ENCODE measurements at places on chromosomes 4 and X.

DNA sequence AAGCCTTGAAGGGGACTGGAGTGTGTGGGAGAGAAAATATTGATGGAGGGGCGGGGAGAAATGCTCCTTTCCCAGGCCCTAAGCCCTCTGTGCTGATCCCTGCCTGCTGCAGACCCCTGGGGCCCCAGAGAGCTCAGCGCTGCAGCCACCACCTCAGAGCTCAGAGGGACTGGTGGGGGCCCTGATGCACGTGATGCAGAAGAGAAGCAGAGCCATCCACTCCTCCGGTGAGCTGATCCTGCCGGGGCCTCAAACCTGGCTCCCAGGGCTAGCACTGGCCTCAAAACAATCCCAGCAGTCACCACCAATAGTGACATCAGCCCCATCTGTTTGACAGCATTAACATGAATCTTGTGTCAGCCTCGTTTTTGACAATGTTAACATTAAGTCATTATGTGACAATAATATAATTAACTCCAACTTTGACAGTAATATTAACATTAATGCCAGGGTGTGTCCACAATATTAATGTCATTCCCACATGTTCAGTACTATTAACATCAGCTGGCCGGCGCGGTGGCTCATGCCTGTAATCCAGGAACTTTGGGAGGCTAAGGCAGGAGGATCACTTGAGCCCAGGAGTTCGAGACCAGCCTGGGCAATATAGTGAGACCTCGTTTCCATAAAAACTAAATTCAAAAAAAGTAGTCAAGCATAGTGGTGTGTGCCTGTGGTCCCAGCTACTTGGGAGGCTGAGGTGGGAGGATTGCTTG is 5.8 kb downstream of the WAS start:
- DNase-seq: no peak

DNA sequence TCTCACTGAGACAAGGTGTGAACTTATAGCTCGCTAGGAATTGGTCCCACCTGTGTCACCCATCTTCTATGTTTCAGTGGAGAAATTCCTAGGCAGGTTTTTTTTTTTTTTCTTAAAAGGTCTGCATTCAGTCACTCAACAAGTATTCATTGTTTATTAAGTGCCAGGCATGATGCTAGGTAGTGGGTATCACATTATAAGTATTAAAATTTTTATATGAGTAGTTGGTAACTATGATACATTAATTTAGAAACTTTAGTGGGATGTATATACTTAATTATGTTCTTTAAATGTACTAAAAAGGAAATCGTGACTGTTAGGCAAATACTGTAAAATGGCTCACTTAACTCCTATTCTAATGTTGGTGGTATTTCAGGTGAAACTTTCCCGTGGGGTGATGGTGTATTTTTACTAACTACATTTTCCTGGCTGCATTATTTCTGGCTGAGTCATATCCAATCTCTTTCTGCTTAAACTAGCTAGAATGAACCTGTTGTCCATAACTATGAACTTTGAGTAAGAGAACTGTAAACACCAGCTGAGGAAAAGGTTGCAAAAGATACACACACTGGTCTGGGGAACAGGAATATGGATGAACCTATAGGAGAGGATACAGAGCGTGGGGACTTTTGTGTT is 49.3 kb upstream of the MED14 start:
- no peak for DNase-seq

GRCh38 chr4:40909363-40909876 is 159.7 kb downstream of the NSUN7 start:
- no peak for DNase-seq

- DNase-seq: no peak
Measured at GRCh38 chr4:149951152-149951900, 126.9 kb upstream of the DCLK2 start.
